ENCODE measurements at places on chromosomes 4 and X.

GRCh38 chr4:121796283-121796682, 4.8 kb upstream of the EXOSC9 start:
- DNase-seq, result no peak

- no peak for DNase-seq
Observed at GRCh38 chr4:88531549-88531948, 8.0 kb upstream of the PYURF start.

- peak; percentile 3 for DNase-seq
Observed at GRCh38 chr4:94452476-94453371, 982 bp downstream of the PDLIM5 start.

DNA sequence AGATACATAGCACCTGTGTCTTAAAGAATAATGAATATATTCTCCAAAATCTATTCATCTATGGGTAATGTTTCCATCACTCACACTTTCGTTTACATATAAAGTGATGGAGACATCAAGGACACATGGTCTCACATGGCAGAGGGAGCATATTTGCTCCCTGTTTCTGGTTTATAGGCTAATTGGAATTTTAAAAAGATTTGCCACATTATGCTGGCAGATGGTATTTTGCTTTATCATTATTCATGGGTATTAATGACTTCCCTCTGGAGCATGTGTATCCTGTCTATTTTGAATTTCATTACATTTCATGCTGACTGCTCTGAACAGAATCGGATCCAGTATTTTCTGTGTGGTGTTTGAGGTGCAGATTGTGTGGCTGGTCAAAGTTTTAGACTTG, 79.0 kb downstream of the PDGFRA start:
- DNase-seq, result no peak

- DNase-seq, result no peak
Observed at GRCh38 chr4:165692082-165692481, 181.0 kb upstream of the TLL1 start.

- DNase-seq, result no peak
Observed at GRCh38 chr4:101777431-101777830, 13.1 kb upstream of the BANK1 start.

DNA sequence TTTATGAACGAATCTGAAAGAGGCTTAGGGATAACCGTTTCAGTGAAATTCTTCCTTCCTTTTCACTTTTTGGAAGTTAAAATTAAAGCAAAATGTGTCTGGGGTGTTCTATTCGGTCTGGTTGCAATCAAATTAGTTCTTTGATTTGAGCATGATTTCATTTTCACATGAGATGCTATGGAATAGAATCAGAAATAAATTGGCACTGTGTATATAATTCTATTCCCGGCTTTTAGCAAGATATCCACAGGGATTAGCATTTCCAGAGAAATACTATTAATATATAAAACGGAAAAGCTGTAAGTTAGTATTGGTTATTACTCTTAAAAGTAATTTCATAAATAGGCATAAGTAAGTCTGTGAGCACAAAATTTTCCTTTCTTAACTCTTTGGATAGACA, 1676.8 kb upstream of the PCDH7 start:
- DNase-seq, result no peak

GRCh38 chr4:1862961-1863296, 7.0 kb upstream of the LETM1 start:
- DNase-seq, result no peak

GRCh38 chr4:1628892-1629698, 55.0 kb downstream of the FAM53A start:
- peak; percentile 6 for DNase-seq

- no peak for DNase-seq
Observed at GRCh38 chr4:95188701-95189370, 359.9 kb downstream of the UNC5C start.

DNA sequence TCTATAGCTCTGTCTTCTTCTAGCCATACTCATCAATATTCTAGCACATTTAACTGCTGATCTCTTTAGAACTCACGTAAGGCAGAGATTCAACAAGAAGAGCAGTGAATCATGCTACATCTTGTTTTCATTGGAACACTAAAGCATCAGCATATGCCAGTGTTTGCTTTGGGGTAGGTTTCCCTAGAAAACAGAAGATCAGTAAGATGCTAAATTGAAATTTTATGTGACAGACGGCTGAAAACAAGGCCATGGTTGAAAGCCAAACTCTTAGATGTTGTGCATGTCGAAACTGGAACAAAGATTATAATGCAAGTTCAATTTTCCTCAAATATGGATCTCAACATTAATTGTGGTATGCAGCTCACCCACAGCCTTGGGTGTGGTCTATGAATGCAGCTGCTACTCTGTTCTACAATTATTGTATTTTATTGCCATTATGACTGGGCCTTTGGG, 107.6 kb downstream of the PDLIM5 start:
- no peak for DNase-seq

DNA sequence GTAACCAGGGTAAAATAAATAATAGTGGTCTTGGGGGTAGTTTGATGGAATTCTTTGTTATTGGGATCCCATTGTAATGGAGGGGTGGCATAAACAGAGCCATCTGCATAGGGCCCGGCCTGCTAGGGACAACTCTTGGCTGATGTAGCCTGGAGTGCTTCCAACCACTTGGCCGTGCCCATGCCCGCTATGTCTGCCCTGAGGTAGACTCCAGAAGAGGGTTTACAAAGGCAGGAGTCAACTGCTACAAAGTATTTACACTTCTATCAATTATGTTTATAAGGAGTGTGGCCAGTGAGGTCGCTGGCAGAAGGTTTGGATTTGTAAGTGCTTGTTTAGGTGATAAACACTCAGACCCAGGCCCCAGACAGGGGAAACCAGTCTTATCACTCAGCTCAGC, 8.1 kb downstream of the RASL11B start:
- DNase-seq, result no peak

GRCh38 chr4:42638993-42639392, 17.9 kb downstream of the ATP8A1 start:
- DNase-seq, result no peak

DNA sequence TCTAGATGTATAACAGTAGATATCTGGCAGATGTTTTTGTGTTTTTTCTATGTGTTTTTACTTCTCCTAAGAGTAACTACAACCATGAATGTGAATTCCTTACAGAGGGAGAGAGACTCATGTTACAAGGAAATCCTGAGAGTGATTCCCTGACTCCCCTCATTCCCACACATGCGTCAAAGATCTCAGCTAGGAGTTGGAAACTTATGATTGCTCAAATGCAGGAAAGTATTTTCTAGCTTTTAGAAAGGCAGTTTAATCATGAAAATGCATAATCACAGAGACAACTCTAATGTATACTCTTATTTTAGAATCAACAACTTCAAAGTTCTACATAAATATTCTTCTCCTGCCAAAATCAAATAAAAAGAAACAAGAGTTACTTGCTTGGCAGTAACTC, 121.8 kb downstream of the PDE5A start:
- no peak for DNase-seq

- DNase-seq, result no peak
Observed at GRCh38 chrX:57137501-57137900, 304 bp upstream of the SPIN2A start.

Measured in caudate nucleus (tissue), 63 donors.